ENCODE measurements at places on chromosomes 5 and 9.
A peak's percentile ranks its signal among the peaks of the same experiment; 100 is the strongest.

- no peak for DNase-seq
Observed at GRCh38 chr9:129348890-129349664, 171.0 kb upstream of the IER5L start.

GRCh38 chr5:37721447-37721871, 118.4 kb downstream of the GDNF start:
- no peak for DNase-seq

GRCh38 chr5:107766439-107766838, 95.7 kb upstream of the EFNA5 start:
- no peak for DNase-seq

DNA sequence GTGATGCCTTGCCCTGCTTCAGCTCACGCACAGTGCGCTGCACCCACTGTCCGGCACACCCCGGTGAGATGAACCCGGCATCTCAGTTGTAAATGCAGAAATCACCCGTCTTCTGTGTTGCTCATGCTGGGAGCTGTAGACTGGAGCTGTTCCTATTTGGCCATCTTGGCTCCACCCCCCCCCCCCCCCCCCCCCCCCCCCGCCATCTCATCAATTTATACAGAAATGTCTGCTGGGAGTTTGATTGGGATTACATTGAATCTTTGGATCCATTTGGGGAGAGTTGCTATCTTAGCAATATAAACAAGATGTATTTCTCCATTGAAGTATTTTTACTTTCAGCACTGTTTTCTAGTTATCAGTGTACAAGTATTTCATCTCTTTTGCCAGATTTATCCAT, 55.2 kb downstream of the RIC1 start:
- no peak for DNase-seq

DNA sequence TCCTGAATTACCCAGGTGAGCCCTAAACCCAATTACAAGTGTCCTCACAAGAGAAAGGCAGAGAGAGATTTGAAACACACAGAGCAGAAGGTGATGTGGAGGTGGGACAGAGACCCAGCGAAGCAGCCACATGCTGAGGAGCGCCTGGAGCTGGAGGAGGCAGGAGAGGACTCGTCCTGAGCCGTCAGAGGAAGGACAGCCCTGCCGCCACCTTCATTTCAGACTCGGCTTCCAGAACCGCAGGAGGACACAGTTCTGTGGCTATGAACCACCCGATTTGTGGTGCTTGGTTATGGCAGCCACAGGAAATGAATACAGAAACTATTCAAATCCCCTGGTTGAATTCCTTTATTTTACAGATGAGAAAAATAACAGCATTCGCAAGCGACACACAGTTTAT, 16.4 kb upstream of the FBP1 start:
- DNase-seq = no peak

GRCh38 chr9:35945341-35946018, 12.5 kb downstream of the OR2S2 start:
- peak; percentile 56 for DNase-seq

GRCh38 chr9:124760719-124761118, 10.4 kb downstream of the NR6A1 start:
- DNase-seq = no peak

GRCh38 chr9:111482694-111483438, 1.3 kb downstream of the ECPAS start:
- no peak for DNase-seq

- DNase-seq = no peak
Observed at GRCh38 chr5:83973925-83974815, 253.5 kb upstream of the HAPLN1 start.

GRCh38 chr5:140221697-140222223, 46.8 kb downstream of the CYSTM1 start:
- DNase-seq = no peak

DNA sequence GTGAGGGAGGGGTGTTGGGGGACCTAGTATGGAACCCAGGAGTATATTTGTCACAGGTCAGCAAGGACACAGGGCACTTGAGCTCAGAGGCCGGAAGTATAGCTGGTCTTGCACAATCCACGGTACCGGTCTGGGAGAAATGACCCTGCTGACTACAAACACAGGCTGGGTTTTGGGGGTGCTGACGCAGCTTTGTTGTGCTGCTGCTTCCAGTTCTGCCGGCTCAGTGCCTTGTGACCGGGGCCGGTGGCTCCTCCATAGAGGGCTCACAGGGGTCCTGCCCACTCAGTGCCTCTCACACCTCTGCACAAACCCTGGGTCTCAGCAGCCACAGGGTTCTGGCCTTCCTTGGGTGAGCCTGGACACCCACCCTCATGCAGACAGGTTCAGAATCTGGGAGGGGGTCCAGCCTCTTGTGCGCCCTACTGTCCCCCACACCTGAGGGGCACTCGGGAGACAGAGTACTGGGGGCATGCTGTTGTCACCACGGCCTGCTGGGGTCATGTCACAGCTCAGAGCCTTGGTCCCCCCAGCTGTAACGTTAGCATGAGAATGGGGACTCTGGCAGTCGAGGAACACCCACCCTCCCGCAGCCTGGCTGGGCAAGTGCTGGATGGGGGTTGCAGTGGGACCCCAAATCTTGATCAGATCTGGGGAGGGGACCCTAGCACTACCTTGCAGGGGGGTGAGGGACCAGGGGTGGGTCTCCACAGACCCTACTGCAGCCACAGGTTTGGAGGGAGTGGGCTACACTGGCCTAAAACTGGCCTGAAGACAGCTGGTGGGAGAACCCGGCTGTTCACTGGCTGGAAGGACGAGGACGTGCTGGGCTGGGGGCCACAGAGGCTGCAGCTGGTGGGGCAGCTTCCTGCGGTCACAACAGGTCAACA, 17.7 kb downstream of the NINJ1 start:
- no peak for DNase-seq

GRCh38 chr9:130172161-130172857, at the start of gene NCS1:
Gene NCS1 (plus strand): TSS chr9:130172404. CDS start chr9:130172664, 260 bp downstream.
- DNase-seq = peak; percentile 16

- DNase-seq = no peak
Observed at GRCh38 chr9:137049544-137050449, 3.8 kb upstream of the NPDC1 start.

DNA sequence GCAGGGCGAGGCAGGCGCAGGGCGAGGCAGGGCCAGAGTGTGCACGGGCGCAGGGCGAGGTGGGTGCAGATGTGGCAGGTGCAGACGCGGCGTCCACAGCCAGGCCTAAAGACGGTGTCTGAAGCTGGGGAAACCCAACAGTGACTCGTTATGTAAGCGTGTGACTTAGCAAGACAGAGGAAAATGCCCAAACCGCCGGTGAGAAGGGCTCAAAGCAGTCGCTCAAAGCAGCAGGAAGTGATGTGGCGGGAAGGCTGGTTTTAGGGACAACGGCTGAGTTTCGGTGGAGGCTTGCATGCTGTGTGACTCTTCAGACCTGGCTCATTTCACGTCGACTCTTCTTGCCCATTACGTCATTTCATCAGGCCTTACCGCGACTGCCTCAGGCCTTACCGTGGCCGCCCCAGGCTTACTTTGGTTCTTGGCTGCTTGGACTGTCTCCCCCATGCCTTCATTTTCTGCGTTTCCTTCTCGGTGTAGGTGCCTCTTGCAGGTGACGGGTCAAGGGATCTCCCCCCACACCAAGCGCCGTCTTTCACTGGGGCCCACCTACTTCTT, 50.5 kb upstream of the EXOC3 start:
- DNase-seq = peak; percentile 31

DNA sequence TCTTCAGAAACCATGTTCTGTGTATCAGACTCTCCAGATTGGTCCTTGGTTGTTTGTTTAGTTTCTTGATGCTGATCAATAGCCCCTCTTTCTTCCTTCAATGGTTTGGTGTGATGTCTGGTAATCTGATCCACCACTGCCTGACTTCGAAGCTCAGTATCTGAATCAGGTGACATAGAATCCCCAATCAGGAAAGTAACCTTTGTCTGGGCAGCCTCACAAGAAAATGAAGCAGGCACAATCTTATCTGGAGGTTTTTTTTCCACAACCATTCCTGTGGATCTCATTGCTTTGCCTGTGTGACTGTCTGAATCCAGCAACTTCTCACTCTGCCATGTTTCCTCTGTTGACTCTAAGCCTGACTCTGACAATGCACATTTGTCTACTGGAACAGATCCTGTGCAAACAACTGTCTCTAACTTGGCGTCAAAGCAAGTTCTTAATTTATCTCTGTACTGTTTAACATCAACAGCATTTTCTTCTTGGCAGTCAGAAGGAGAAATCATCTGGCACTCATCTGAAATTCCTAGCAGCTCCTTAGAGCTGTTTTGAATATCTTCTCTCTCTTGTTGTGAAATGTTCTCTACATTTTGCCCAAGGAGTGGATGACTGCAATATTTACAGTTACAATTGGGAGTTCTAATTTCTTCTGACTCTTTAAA, 37.1 kb upstream of the RAPGEF6 start:
- no peak for DNase-seq

DNA sequence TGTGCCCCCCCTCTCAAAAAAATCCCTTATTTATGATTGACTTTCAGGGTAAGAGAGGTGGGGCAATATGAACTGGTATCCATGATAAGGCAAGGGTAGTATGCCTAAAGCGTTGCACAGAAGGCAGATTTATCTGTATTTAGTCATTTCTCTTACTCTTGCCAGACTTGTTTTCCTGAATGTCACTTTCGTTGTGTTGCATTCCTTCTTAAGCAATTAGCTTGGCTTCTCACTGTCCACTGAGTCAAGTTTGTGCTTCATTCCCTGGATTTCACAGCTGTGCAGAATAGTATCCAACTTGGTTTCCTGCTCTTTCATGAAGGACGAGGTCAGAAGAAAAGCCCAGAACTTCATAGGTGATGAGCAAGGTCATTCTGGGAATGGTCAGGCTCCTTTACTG, 301.5 kb upstream of the ACTBL2 start:
- no peak for DNase-seq

DNA sequence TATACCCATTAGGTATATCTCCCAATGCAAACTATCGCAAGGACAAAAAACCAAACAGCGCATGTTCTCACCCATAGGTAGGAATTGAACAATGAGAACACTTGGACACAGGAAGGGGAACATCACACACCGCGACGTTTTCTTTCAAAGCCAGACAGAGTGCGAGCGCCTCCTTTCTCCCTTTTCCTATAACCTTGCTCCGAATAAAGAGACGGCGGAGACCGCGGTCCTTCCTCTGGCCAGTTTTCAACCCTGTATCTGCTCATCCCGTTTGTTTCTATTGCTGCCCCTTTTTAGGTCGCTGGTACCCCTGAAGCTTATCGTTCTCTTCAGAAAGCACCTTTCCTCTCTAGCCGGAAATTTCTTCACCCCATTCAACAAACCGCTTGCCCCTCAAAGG, 1.3 kb downstream of the LVRN start:
- DNase-seq = no peak

- no peak for DNase-seq
Observed at GRCh38 chr9:68998812-68999211, 15.1 kb downstream of the PRKACG start.

GRCh38 chr5:7261049-7261448, 134.9 kb upstream of the ADCY2 start:
- DNase-seq = no peak

DNA sequence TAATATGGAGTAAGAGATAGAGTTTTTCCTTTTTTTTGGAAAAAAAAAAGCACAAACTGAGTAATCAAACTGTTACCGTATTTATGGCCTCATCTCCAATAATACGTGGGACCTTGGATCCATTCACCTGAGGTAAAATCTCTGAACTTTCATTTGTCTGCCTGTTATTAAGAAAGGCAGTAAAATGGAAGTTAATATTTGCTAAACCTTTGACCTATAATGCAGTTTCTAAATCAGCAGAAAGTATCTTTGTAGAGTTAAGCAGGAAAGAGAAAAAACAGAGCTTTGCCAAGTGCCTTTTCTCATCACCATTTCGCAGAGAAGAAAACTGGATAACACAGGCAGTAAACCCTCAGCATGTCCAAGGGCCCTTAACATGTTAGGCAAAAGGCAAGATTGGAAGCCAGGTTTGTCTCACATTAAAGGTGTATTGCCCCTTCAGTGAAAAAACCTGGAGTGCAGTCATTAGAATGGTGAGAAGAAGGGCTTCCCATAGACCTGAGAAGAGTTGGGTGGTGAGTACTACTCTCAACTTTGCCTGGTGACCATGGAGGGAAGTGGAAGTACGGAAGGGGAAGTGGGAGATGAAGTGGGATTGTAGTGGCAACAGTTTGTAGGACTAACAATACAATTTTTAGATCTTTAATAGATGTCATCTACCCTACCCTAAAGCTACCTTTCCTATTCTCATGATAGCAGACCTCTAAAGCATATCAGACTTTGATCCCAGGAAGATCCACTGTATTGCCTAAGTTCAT, 65.4 kb upstream of the GRAMD2B start:
- no peak for DNase-seq

- no peak for DNase-seq
Observed at GRCh38 chr5:32388432-32389129, 56.0 kb downstream of the ZFR start.

DNA sequence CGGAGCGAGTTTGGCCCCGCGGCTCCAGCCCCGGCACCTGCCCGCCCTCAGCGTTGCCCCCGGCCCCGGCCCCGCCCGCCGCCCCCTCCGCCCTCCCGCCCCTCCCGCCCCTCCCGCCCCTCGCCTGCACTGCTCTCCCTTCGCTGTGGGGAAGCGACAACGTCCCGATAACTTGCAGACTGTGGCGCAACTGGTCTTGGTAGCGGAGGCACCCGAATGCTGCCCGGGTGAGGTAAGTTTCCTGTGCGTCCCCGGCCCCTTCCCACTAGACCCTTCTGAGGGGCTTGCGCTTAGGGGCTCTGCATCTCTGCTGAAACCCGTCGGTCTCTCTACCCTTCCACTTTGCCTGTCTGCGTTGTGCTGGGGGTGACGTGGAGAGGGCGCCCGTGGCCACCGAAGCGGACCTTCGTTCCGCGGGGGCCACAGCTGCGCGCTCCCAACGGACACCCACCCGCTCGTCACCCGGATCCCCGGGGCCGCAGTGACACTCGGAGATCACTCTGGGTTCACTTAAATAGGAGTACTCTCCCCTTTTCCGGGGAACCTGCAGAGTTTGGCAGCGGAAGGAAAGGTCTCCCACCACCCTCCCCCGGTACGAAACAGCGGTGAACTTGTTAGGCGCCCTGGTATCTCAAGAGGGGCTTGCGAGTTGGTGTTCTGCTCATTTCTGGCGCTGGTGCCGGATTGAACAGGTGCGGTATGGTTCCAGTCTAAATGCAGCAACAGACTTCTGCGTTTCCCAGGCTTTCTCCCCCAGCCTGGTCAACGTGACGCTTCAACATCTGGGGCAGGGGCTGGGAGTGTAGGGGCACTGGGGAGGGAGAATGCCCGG, 707 bp downstream of the PIP5K1B start:
- DNase-seq = no peak

DNA sequence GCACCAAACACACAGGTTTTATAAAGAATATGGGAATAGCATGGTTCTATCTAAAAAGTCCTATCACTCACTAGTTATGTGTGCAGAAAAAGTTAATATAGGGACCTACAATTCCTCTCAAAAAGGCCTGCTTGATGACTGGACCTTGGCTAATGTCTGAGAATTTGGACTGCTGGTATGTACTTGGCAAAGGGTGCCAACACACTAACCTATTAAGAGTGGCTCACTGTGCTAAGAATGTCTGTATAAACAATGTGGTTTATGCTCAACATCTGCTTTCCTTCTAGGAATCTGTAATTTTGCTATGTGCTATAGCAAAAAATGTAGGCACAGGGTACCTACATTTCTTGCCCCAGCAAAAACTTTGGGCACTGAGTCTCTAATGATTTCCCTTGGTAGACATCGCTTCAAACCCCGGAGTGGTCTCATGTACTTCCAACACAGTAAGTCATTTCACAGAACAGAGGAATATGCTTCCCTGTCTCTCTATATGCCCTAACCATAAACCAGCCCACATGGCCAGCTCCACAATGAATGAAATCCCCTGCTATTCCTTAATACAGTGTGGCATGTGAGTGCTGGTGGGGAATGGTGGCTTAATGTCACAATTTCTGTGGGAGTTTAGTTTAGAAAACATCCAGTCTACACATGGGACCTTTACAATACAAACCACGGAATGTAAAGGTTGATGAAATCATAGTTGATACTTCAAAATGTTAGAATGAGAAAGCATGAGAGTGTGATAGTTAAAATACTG, 101.7 kb downstream of the UBAP2 start:
- DNase-seq = no peak

Data from stimulated activated CD4-positive, alpha-beta T cell treated with anti-CD3 and anti-CD28 coated beads, TNF-alpha, amount 100 ng/mL, for 1 hour (primary cell).